NCI-H1930 (cell line): ENCODE measurements at places on chromosomes 3 and 15.

GRCh38 chr15:35665896-35666536 is 120.1 kb upstream of the DPH6 start:
- no peak for DNase-seq

DNA sequence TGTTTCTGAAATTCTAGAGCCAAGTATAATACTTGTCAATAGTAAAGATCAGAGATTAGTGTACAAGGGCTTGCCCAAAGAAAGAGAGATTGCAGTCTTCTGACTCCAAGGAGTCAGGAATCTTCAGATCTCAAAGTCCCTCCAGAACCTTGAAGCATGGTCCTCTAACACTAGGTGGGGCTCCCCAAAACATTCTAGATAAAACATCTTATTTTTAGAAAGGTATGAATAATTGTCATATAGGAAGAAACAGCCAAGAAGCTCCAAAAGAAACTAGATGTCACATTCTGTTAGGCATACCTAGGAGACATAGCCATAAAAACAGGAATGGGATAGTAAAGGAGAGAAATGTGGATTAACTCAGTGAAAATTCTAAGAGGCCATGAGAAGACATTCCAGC is 10.7 kb downstream of the MUC13 start:
- DNase-seq = no peak

- DNase-seq = no peak
Observed at GRCh38 chr15:37824717-37825382, 109.6 kb upstream of the TMCO5A start.

- no peak for DNase-seq
Observed at GRCh38 chr3:161171113-161171512, 50.0 kb upstream of the NMD3 start.
